Mesothelial cell of epicardium (in vitro differentiated cells): ENCODE measurements at places on chromosomes 11 and 22. TPM values are rescaled to one million over a fixed set of nuclear protein-coding genes. Genes with fewer than 3 reads are reported as not detected.

FAT3 gene
- total RNA-seq: 35.1 to 39.1 TPM (median 35.5 TPM) in 3 replicates

- H3K4me3 ChIP-seq: no peak overlapping the region
- DNase-seq: no peak
- no peaks in the 10 kb centered on the region for H3K27me3 ChIP-seq
- peaks cover 3% of the 10 kb centered on the region for H3K36me3 ChIP-seq
These were observed 611.5 kb upstream of the B3GAT1 start for GRCh38 chr11:135023499-135023898.

DNA sequence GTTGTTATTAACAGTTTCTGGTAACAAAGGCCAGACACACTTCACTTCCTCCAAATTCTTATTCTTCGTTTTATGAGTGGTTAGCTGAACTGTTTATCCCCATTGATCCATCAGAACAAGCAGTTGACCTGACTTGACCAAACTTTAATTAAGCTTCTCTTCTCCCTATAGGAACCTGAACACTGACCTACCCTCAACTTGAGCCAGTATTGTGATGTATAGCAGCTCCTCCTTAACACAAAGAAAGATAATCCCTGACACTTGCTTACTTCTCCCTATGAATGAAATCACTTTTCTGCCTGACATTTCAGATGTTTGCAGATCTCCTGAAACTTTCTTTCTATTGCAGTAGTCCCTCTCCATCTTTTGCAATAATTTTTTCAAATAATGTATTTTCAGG is 41.9 kb downstream of the ANO5 start:
- no peaks in the 10 kb centered on the region for H3K4me1 ChIP-seq
- no peaks in the 10 kb centered on the region for H3K27me3 ChIP-seq
- no peak overlapping the region for H3K4me3 ChIP-seq
- H3K27ac ChIP-seq: no peak overlapping the region
- DNase-seq: no peak
- H3K36me3 ChIP-seq: no peaks in the 10 kb centered on the region

ANGPTL5 gene
- not detected in 3 replicates for total RNA-seq

BIRC3 gene
- total RNA-seq: 1.4 to 2.2 TPM (median 1.8 TPM) in 3 replicates

- peaks cover 38% of the 10 kb centered on the region for H3K27me3 ChIP-seq
- no peak overlapping the region for H3K27ac ChIP-seq
- peak; percentile 49 for DNase-seq
- H3K4me1 ChIP-seq: peaks cover 16% of the 10 kb centered on the region
- no peaks in the 10 kb centered on the region for H3K36me3 ChIP-seq
- no peak overlapping the region for H3K4me3 ChIP-seq
These were observed 318.7 kb downstream of the BUD13 start for GRCh38 chr11:116454020-116454645.

DNA sequence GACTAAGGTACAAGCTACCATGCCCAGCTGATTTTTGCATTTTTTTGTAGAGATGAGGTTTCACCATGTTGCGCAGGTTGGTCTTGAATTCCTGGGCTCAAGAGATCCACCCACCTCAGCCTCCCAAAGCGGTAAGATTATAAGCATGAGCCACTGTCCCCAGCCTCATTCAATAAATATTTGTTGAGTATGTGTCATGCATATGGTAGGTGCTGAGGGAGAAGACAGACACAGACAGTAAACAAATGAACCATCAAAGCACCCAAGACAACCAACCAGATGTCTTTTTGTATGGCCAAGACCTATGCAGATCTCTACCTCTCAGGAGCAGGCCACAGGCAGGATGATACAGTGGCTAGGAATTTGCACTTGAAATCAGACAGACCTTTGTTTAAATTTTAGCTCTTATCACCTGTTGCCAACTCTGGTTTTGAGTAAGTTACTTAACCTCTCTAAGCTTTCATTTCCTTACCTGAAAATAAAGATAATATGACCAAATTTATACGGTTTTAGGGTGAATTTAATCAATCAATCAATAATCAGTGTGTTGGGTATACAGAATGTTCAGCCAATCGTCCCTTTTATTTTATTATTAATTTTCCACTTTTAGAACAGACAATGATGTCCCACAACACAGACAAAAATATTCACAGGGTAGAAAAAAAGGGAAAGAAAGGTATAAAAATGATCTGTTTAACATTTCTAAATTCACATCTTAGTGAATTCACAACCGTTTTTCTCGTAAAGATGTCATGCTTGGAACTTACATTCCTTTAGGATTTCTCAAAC is 128.2 kb downstream of the SGSM3 start:
- H3K36me3 ChIP-seq: peaks cover 12% of the 10 kb centered on the region
- H3K4me3 ChIP-seq: no peak overlapping the region
- no peaks in the 10 kb centered on the region for H3K27me3 ChIP-seq
- H3K27ac ChIP-seq: peak overlapping the region; percentile 92

DNA sequence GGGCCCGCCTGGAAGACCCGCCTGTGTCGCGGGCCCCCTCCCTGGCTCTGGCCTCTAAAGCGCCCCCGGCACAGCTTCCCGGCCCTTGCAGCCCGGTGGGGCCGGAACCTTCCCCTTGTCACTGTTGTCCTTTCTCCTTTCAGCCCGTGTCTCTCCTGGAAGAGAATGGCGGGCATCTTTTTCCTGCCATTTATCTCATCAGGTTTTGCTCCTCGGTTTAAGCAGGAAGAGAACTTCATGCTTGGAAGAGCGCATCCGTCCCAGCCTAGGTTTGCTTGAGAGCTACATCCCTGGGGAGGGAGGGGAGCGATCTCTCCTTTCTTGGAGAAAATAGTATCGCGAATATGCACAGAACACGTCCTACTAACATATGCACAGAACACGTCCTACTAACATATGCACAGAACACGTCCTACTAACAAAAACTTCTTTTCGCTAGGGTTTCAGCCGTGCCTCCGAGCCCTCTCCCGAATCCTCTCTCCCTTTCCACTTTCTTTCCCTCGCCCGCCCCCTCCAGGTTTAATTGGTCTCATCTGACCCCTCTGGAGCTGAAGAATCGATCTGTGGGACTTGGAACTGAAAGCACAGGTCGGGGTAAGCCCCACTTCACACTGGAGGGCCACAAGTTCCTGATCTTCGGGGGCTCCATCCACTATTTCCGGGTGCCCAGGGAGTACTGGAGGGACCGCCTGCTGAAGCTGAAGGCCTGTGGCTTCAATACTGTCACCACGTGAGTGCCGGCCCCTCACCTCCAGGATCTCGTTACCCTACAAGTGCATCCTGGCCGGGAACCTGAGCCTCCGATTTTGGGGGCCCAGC is 1.2 kb downstream of the GLB1L3 start:
- peaks cover 15% of the 10 kb centered on the region for H3K4me1 ChIP-seq
- H3K36me3 ChIP-seq: no peaks in the 10 kb centered on the region
- no peak overlapping the region for H3K27ac ChIP-seq
- peaks cover 86% of the 10 kb centered on the region for H3K27me3 ChIP-seq
- peak overlapping the region; percentile 63 for H3K4me3 ChIP-seq

DNA sequence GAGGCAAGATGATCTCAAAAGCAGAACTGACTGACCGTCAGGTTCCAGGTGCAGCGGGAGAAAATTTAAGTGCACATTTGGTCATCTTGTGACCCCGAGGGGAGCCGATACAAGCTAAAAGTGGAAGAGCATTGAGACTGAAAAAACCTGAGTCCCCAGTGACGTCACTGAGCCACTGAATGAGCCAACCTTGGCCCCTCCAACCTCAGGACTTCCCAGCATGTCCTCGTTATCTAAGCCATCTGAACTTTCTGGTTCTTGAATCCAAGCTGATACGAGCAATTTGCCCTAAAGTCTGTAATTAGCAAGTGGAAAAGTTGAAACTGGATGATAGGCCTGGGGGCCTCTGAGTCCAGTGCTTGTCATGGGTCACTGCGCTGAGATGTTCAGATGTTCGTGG is 51.1 kb upstream of the ISX start:
- no peak overlapping the region for H3K27ac ChIP-seq
- no peaks in the 10 kb centered on the region for H3K36me3 ChIP-seq
- no peak overlapping the region for H3K4me3 ChIP-seq
- DNase-seq: no peak
- H3K27me3 ChIP-seq: peaks cover 2% of the 10 kb centered on the region
- H3K4me1 ChIP-seq: no peaks in the 10 kb centered on the region

GRCh38 chr11:30165652-30166051 is 65.2 kb upstream of the FSHB start:
- H3K4me1 ChIP-seq: peaks cover 2% of the 10 kb centered on the region
- H3K27me3 ChIP-seq: peaks cover 15% of the 10 kb centered on the region
- H3K4me3 ChIP-seq: no peak overlapping the region
- H3K36me3 ChIP-seq: no peaks in the 10 kb centered on the region
- H3K27ac ChIP-seq: no peak overlapping the region
- no peak for DNase-seq
